ENCODE measurements at places on chromosomes 13 and 19.

- DNase-seq = no peak
These were observed 15.7 kb upstream of the B3GNT3 start for GRCh38 chr19:17778968-17779929.

- no peak for DNase-seq
These were observed 905 bp downstream of the TBXA2R start for GRCh38 chr19:3605770-3606169.

GRCh38 chr19:53078668-53079067 is 24.6 kb downstream of the ZNF160 start:
- DNase-seq = no peak

- DNase-seq = no peak
These were observed 154.9 kb downstream of the FGF9 start for GRCh38 chr13:21825801-21826200.

DNA sequence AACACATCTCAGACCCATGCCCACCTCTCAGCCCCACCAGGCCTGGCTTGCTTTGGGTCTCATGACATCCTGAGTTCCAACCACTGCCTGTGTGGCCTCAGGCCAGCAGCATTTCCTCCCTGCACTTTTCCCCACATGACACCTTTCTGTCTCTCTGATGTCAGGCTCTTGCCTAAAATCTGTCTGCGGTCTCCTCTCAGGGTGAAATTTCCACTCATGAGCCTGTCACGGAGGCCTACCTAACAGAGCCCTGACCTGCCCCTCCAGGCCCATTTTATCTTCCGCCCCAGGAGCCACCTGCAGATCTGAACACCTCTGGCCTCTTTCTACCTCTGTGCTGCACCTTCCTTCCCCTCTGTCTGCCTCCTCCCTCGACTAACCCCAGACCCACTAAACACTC is 93.5 kb downstream of the ZDHHC20 start:
- DNase-seq = no peak

GRCh38 chr13:94854688-94855087 is 142.3 kb upstream of the SOX21 start:
- DNase-seq = no peak

GRCh38 chr13:73873940-73874830 is 260.0 kb downstream of the KLF12 start:
- DNase-seq = no peak

- DNase-seq = no peak
These were observed 13.8 kb upstream of the OR10H1 start for GRCh38 chr19:15829306-15829698.

- DNase-seq = no peak
These were observed 31.8 kb upstream of the ADGRE5 start for GRCh38 chr19:14349426-14349825.

DNA sequence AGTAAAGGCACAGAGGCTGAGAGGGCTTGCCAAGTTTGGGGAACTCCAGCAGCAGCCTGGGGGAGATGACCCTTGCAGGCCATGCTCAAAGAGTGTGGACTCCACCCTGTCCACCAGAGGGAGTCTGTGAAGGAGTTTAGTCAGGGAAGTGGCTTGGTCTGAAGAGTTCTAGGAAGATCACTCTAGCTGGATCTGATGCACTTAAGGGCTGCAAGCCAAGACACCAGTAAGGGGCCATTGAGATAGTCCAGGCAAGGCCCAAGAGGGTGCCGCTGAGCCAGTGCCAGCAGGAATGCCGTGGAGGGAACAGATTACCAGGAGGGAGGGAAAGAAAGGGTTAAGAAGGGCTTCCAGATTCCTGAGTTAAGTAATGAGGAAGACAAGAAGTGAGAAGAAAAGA is 68.7 kb downstream of the ZAR1L start:
- no peak for DNase-seq

DNA sequence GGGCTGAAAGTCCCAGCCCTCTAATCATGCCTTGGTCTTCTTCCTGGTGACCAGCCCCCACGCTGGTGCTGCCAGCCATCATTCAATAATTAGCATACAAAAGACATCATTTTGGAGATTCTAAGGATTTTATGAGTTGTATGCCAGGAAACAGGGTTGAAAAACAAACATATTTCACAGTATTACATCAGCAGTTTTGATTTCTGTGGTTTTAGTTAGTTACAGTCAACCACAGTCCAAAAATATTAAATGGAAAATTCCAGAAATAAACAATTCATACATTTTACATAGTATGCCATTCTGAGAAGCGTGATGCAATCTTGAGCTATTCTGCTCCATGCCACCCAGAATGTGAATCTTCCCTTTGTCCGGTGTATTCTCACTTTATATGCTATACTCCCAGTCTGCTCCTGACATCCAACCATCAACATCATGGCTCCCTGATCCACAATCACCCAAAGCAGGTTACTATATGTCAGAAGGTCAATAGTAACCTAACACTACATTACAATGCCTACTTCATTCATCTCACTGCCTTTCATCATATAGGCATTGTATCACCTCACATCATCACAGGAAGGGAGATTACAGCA is 49.2 kb downstream of the STOML3 start:
- DNase-seq = no peak

DNA sequence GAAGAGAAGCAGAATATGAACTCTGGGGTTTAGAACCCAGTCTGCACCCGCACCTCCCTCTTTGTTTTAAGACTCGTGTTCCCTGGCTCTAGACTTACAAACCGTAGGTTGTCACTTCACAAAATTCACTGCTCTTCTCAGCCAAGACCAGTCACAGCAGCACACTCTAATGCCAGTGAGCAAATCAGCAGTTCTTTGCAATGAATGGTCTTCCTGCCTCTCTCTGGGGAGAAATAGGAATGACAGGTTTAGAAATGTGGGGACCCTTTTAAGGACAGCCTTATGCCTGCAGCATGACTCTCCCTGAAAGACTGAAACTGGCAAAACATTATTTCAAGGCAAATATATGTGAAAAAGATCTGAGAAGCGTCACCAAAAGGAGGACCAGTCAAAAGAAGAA is 156.9 kb downstream of the KCTD15 start:
- no peak for DNase-seq

DNA sequence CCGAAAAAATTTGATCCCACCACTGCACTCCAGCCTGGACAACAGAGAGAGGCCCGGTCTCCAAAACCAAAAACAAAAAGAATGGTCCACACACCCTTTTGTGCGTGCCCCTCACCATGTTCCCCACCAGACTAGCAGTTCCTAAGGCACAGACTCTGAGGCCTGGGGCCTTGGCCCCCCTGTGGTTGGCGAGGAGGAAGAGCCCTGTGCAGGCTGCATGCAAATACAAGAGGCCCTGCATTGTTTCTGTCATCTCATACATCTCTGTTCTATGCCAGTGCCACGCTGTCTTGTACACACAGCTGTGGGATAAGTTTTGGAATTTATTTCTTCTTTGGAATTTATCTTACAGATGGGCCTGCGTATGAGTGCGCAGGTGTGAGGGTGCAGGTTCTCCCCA is 4.7 kb upstream of the YJEFN3 start:
- no peak for DNase-seq

GRCh38 chr13:76994281-76994680 is 2.4 kb downstream of the CLN5 start:
- no peak for DNase-seq

DNA sequence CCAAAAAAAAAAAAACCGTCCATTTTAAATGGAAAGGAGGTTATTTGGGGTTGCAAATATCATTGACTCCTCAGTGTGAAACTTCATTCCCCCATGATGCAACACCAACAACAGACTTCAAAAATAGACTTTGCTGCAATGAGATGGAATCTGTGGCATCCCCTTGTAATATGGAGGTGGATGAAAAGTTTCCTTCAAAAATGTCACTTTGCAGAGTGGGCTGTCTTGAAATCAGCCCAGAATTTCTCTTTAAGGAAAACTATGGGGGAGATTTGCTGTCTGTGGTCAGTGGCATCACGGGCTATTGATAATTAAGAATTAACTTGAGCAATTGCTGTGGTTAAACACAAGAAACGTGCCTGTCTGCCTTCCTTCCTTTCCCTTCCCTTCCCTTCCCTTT is 1.5 kb downstream of the GPR18 start:
- no peak for DNase-seq

- no peak for DNase-seq
These were observed 18.5 kb downstream of the RFX2 start for GRCh38 chr19:6091771-6092291.

- peak; percentile 67 for DNase-seq
These were observed at the start of gene DEDD2 for GRCh38 chr19:42217520-42218437. TSS of gene DEDD2 (minus strand) at chr19:42217677. CDS start at chr19:42217007, 670 bp downstream.

DNA sequence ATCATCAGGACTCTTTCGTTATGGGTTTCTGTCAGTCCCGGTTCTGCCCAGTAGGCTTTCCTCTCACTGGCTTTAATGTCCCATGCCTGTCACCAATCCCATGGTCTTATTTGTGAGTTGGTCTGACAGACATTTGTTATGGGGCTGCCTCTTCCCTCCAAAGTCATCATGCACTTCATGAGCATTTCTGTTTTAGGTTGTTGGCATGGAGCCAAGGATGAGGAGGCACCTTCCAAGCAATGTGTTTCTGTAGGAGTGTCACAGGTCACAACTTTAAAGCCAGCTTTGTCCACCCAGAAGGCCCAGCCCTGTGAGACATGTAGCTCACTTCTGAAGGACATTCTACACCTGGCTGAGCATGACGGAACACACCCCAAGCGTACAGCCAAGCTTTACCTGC is 8.5 kb downstream of the ZNF17 start:
- DNase-seq = no peak

GRCh38 chr19:1245494-1246264 is 2.7 kb upstream of the MIDN start:
- no peak for DNase-seq

DNA sequence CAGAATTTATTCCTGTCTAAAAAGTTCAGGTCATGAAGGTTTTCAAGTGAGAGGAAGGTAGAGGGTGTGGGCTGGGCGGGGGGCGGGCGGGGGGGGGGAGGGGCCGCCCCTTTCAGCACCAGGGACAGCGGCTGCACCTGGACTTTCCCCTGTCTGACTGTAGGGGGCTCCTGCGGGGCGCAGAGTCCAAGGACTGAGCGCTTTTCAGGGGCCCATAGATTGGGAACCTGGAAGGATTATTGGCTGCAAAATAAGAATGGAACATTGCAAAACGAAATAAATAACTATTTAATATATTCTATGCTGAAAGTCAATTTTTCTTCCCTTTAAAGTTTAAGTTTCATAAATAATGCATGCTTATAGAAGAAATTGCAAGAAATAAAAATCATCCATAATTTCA is 8.9 kb upstream of the CYP4F3 start:
- DNase-seq = no peak

GRCh38 chr19:55485439-55486011 is 537 bp downstream of the NAT14 start:
- DNase-seq = no peak

GRCh38 chr13:71860547-71861138 is 6.4 kb downstream of the DACH1 start:
- peak; percentile 48 for DNase-seq

DNA sequence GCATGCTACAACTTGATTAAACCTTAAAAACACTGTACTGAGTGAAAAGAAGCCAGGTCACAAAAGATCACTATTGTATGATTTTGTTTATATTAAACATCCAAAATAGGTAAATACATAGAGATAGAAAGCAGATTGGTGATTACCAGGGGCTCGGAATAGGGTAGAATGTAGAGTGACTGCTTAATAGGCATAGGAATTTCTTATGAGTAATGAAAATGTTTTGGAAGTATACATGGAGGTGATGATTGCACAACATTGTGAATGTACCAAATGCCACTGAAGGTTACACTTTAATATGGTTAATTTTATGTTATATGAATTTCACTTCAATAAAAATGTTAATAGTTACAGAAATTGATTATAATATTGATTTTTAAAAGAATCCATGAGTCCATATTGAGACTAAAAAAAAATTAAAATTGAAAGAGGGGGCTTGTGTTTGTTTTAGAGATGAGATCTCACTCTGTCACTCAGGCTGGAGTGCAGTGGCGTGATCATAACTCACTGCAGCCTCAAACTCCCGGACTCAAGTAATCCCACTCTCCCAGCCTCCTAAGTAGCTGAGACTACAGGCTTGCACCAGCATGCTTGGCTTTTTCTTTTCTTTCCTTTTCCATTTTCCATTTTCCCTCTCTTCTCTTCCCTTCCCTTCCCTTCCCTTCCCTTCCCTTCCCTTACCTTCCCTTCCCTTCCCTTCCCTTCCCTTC is 85.1 kb downstream of the FNDC3A start:
- no peak for DNase-seq

GRCh38 chr19:48544856-48545750 is 6.9 kb upstream of the SULT2B1 start:
- no peak for DNase-seq

DNA sequence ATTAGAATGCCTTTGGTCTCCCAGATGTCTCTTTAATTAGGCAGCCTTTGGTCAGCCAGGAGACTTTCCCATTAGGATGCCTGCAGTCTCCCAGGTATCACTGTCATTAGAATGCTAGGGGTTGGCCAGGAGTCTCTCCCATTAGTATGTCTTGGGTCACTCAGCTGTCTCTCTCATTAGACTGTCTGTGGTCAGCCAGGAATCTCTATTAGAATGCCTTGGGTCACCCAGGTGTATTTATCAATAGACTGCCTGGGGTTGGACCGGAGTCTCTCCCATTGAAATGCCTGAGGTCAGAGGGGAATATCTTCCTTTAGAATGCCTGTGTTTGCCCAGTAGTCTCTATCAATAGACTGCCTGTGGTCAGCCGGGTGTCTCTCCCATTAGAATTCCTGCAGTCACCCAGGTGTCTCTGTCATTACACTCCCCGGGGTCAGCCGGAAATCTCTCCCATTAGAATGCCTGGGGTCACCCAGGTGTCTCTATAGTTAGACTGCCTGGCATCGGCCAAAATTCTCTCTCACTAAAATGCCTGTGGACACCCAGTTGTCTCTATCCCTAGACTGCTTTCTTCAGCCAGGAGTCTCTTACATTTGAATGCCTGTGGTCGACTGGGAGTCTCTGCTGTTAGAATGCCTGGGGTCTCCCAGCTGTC is 1460.3 kb downstream of the UQCRFS1 start:
- DNase-seq = no peak

DNA sequence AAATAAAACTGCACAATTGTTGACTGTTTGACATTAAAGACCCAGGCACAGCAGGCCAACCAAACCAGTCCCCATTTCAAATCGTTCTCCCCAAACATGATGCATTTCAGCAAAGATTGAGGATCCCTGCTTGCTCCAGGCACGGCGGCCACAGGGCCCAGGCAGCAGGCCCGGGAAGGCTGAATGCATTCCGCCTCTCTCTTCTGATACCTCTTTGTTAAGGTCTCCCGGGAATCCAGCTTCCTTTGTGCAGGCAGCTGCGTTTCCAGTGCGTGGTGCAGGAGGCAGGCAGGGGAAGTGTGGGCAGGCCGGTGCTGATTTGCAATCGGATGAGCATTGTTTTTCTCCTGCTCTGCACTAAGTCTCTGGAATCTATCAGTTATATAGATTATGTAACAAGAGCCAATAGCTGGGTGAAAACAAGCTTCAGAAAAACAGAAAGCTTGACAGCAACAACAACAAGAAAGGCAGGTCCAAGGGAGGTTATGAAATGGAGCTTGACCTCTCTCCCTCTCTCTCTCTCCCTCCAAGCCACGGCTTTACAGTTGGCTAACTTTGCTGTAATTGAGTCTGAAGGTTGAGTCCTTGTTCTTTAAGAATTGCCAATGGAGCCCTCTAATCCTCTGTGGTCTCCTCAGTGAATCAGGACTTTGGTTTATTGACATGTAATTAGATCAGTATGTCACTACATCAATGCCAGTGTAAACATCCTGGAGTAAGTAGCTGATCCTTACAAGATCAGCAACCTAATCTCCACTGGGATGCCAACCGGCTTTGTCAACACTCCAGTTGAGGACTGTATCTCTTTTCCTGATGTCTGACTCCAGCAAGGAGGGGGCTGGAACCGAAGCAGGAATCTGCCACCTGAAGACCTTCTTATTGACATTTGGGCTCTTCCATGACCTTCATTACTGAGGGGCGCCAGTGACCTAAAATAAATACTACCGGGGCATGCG is 338.0 kb downstream of the TEX29 start:
- DNase-seq = no peak
